Stimulated activated CD4-positive, alpha-beta T cell treated with anti-CD3 and anti-CD28 coated beads, Interleukin-15, amount 100 ng/mL, for 1 hour (primary cell): ENCODE measurements at places on chromosomes 4 and X.

GRCh38 chr4:163470391-163470790, 3.2 kb downstream of the TKTL2 start:
- DNase-seq = no peak

DNA sequence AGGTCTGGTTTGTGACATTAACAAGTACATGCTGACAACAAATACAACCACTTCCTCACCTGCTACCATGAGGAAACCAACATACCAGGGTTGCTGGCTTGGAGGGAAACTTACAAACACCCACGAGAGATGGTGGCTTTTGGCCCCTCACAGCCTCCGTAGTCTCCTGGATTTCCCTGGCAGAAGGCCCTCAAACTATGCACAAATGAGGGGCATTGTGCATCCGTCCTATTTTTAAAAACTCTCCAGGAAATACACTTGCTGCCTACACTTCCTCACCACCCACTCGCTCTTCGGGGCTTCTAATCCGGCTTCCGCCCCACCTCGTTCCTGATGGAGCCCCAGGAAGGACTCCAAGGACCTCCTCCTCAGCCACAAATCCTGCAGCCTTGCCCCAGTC, 355.0 kb upstream of the GATB start:
- DNase-seq = no peak

GRCh38 chrX:111560801-111561200, 49.4 kb downstream of the SERTM2 start:
- DNase-seq = no peak

- no peak for DNase-seq
Measured at GRCh38 chr4:25750874-25751273, 95.2 kb downstream of the SLC34A2 start.

GRCh38 chr4:47510506-47511143, 25.6 kb downstream of the ATP10D start:
- no peak for DNase-seq

DNA sequence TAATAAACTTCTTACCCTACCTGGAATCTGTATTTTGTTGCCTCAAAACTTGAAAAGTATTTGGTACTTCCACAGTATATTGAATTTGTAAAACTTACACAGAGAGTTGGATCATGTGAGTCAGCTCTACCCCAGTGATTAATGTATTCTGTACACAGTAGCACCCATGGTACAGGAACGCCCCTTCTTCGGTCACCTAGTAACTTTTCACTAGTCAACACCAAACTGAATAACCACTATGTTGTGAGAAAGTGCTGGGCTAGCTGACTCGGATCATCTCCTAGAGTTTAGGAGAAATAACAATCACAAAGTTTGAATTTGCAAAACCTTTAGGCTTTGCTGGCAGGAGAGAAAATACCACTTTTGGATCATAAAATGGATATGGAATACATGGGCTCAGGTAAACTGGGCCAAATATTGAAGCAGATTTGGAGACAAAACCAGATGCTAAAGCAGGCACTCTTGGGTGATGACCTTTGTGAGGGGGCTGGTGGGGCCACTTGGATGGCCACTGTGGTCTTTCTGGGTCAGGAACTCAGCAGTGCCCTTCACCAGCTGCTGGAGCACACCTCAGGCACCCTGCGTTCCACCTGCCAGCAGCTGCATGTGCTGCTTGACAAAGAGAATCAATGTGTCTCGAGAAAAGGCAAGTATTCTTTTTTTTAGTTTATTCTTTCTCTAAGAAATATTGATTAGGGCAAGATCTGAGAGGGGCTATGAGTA, at the start of gene DTHD1:
TSS of gene DTHD1 (plus strand) at position 233 of the 723 bp plus-strand sequence. CDS start at position 376, 143 bp downstream.
- no peak for DNase-seq

DNA sequence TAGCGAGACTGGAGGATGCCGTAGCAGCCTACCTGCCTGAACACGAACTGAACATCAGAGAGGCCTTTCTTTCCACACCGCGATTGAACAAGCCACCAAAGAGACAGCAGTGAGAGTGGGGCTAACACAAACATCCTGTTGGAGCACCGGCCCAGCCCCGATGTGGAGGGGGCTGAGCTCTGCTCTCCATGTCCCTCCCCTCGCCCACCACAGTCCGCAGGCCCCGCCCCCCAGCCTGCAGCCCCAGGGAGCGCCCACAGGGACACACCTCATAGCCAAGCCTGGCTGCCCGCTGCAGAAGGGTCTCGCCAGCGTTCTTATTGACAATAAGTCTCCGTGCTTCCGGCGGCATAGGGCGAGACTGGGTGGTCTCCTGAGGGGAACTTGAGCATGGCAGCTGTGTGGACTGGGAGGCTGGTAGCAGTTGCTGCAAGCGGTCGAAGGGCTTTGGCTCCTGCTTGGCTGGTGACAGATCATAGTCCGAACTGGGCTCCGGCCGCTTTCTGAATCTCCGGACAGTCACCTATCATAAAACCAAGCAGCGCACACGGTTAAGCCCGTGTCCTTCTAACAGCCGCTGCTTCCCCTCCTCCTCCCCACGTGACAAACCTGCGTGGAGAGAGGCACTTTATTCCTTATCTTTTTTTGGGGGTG, 35.8 kb downstream of the BCOR start:
- no peak for DNase-seq

GRCh38 chr4:184252136-184253071, 34.7 kb upstream of the ENPP6 start:
- DNase-seq = no peak

DNA sequence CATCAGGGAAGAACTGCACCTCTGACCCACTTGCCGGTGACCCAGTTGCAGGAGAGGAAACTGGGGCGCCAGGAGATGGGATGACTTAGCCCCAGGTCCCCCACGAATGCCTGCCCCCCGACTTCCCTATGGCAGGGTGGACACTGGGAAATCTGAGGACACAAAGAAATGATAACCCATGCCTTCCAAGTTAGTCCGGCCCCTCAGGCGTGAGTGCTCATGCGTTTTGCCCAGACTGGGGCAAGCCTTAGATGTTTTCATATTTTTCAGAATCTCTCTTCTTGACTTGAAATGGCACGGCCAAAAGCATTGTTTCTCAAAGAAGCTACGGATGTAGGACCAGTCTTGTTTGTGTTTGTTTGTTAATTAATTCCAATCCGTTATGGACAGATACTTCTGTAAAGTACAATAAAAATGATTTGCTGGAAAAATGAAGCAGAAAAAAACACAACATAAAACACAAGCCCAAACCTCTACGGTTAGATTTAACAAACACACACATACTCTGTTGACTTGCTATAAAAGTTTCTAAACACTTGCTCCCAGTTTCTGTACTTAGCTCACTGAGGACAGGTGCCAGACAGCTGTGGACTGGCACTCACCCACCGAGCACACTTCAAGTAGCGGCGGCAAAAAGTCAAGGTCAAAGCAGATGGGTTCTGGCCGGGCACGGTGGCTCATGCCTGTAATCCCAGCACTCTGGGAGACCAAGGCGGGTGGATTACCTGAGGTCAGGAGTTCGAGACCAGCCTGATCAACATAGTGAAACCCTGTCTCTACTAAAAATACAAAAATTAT, 341.5 kb downstream of the BCOR start:
- no peak for DNase-seq

GRCh38 chrX:107146670-107147069, 28.0 kb upstream of the RBM41 start:
- DNase-seq = no peak

- DNase-seq = peak; percentile 4
Measured at GRCh38 chr4:47913861-47914219, 543 bp downstream of the NFXL1 start.

DNA sequence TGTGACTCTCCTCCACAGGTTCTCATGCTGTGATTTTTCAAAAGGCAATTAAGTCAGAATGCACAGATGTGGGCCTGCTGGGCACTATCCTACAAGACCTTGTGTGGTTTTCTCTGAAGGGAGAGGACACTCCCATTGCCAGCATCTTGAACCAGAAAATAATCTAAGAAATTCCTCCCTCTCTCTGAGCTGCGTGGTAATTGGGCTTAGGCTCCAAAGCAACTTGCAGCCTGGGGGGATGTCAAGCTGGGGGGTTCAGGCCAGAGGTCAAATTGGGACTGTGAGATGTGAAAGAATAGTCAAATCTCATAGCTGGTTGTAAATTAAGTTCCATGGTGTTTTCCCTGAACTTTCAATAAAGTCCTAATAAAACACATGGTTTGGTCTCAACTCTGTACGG, 350.6 kb upstream of the SLC7A11 start:
- DNase-seq = no peak

DNA sequence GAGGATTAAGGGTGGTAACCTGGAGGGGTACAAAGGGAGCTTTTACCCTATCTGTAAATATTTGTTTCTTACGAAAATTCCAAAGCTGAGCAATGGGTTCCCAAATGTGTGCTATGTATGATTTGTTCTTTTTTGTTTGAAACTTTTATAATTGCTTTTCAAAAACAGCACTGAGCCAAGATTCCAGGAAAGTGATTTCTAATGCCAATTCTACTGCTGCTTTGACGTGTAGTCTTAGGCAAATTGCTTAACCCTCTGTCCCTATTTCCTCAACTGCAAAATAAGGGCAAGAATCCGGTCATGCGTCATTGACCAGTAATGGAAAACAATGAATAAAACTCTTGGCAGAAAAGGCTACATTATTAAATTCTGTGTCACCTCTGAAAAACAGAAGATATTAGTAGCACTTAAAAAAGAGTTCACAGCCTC, 454.7 kb downstream of the IL15 start:
- DNase-seq = no peak

DNA sequence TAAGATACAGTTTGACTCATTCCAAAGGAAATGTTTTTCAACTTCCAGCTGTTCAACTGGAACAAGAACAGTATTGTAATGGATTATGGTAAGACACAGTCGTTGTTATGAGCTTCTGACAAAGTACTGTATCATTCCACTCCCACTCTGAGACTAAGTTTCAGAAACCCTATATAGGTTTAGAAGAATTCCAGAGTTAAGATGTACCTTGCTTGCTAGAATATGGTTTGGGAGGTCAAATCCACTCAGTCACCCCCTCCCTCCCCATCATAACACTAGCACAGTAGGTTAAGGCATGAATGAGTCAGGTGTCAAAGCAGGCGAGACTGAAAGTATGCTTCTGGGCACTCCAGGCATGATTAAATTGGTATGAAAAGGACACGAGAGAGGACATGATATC, 339.7 kb downstream of the DMD start:
- DNase-seq = no peak

DNA sequence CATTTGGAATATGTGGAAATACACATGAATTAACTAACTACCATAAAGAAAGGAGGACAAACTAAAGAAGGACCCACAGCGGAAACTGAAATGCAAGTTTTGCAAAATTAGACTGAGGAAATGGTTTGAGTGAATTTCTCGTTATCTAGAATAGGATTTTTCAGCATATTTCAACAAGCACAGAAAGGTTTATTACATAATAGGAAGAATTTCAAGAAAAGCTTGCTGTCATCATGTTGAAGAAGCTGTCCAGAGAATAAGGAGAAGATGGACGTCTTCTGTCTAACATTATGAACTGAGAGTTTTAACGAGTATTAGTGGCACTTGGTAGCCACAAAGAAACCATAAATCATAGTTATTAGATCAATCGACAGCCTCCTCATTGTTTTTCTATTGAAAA, 45.0 kb downstream of the TEC start:
- no peak for DNase-seq

- DNase-seq = no peak
Measured at GRCh38 chr4:1489639-1489995, 83.4 kb upstream of the NKX1-1 start.

DNA sequence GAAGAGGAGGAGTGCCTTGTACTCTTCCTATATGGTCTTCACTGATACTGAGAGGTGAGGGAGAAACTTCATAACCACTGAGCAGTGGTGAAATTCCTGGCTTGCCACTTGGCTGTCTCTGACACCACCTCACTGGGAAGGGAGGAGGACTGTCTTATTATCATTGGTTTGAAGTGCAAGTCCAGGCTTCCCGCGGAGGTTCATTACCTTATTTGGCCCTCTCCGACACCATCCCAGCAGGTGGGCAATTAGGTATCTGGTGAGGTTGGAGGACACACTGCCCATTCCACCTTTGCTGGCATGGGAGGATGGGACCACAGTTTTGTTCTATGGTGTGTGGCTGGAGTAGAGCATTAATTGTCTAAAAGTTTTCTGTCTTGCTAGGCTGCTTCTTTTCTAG, 206.1 kb downstream of the LHFPL1 start:
- DNase-seq = no peak

- DNase-seq = no peak
Measured at GRCh38 chr4:151667048-151667447, 93.8 kb downstream of the GATB start.

DNA sequence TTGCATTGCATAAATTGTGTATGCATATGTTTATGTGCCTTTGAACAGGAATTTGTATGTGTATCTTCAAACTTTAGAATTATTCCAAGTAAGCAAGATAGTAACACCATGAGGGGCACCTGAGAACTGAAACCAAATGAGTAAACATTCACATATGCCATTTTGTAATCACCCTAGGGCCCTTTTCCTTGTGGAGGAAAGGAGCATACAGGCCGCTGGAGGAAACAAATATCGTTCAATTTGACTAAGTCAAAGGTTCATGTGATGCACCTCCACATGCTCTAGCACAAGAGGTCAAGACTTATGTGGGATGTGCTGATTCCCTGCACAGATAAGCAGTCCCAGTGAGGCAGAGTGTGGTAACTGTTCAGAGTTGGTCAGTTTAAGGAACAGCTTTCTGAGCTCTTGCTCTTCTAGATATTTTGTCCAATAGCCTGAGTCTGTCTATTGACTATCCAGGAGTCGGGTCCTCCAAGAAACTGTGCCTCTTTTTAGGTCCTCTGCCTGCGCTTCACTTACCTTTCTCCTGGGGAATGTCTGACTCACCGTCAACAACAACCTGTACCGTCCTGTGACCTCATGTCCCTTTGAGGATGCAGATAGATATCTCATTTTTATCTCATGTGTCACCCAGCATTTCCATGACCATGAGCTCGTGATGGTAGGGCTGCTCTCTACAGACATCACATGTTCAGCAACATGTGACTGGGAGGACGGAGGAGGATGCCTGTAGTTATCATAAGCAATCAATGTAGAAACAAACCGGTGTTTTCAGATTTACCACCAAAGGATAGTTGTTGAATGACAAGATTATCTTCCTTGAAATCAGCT, 196.9 kb downstream of the NWD2 start:
- no peak for DNase-seq
